GM23248 (cell line): ENCODE measurements at places on chromosomes 3 and 15.

DNA sequence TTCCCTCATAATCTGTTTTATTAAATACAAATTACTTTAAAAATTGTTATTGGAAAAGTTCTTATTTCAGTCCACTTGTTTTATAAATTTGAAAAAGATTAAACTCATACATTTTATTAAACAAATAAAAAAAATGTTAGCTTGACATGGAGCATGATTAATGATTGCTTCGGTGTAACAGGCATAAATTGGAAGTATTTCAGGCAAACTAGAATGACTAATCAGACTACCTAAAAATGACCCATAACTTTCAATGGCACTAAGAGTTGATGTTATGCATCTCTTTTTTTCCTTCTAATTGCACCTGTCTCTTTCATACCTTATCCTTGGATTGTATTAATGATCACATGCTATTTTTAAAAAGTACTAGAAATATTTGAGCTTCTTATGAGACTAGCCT is 343.3 kb downstream of the ZNF385D start:
- DNase-seq, result no peak

DNA sequence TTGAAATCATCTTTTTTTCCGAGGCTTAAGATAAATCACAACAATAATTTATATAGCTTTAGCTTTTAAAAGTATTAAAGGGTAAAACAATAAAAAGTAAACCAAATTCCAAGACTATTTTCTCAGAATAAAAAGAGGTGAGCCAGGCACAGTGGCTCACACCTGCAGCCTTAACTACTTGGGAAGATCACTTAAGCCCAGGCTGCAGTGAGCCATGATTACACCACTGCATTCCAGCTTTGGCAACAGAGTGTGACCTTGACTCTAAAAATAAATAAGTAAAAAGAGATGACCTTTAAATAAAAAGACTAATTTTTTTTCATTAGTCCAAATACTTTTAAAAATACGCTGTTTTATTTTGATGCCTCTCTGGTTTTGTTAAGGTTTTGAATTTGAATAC is 54.4 kb downstream of the C3orf80 start:
- no peak for DNase-seq

GRCh38 chr3:132926098-132926497 is 112.1 kb upstream of the TMEM108 start:
- no peak for DNase-seq

DNA sequence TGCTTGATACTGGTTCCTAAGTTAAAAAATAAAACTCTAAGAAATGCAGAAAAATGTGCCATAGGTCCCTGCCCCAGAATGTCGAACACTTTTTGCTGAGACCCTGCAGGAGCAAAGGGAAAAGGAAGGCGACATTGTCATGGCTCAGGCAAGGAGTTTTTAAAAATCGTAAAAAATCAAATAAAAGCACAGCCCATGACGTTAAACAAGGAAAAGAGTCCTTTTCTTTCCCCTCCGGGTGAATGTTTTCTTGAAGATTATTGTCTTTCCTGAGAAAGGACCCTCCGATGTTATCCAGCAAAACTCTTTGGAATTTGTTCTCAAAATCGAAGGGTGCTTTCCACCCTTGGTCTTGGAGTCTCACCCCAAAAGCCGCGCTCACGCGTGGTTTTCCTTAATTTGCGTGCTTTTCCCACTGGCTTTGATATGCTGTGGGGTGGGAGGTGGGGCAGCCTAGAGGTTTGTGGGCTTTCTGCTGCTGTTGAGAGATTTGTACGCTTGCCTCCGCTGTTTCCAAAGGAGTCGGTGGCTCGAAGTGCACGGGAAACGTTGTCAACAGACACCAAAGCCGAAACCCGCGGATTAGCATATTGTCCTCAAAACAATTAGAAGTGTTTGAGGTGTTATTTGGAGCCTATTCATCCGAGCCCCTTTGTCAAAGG is 2.9 kb downstream of the SOX14 start:
- no peak for DNase-seq

GRCh38 chr15:47415539-47415971 is 301.8 kb upstream of the SEMA6D start:
- DNase-seq, result peak; percentile 5

DNA sequence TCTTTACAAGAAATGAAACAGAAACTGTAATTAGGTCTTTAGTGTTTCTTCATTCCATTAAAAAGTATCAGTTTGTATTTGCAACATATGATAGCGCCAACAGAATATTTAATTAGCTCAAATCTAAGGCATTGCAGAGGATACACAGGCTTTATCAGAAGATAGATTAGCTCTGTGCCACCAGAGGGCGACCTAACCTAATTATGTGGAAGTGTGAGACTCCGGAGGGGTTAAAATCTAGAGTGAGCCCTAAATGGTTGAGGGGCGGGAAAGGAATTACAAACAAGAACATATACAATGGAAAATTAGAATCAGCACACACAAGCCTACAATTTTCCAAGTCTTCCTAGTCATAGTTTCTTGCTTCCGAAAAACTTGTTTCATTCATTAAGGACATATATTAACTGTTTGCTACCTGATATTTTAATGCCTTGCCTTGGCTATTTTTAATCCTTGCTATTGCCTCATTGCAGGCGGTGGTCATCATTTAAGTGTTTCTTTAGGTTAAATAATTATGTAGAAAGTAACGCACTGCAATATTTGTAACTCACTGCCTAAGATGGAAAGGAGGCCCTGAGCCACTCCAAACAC is 18.0 kb upstream of the RYR3 start:
- peak; percentile 73 for DNase-seq

DNA sequence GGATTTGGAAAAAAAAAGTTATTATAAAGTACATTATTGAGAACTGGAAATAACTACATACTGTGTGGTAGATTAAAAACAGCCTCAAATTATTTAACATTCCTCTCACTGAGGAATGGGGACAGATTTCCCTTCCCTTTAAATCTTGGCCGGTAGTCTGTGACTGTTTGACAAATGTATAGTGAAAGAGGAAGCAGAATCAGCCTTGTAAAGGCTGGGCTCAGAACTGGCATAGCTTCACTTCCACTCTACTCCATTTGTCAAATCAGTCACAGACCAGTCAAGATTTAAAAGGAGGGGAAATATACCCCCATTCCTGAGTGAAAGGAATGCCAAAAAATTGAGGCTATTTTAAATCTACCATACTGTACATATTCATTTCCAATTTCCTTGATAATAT is 18.2 kb upstream of the B4GALT4 start:
- no peak for DNase-seq

- DNase-seq, result no peak
These were observed 9.0 kb downstream of the IGDCC4 start for GRCh38 chr15:65413760-65414144.

DNA sequence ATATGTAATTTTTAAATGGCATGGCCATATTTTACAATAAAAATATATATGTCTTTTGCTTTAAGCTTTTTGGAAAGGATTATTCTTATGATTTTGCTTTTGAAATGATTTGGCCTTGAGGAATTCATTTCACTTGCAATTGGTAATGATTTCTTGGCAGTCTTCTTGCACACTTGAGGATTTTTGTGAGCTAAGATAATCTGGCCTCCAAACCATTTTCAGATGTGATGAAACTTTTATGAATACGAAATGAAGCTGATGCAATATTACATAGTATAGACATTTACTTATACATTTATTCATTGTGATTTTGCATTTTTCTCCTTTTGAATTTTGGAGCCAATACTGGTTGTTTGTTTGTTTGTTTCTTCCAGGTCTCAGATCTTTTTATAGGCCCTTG is 6.4 kb upstream of the SH2D7 start:
- DNase-seq, result peak; percentile 91

GRCh38 chr3:66400411-66401156 is 100.2 kb downstream of the LRIG1 start:
- no peak for DNase-seq

DNA sequence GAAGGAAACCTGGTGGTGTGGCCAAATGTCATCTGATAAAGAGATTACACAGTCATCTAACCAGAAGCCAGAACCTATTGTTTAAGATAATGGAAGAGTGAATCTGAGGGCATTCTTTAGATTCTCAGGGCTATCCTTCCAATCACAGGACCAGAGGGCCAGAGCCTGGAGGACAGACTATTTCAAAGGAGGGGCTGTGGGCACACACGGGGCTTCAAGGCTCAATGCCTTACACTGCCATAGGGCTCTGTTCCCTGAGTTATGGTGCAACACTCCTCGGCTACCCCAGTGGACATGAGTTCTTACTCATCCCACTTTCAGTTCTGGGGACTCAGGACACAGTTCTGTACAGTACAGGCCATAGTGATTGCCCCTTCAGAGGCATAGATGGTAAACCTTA is 343.9 kb upstream of the ALCAM start:
- no peak for DNase-seq

DNA sequence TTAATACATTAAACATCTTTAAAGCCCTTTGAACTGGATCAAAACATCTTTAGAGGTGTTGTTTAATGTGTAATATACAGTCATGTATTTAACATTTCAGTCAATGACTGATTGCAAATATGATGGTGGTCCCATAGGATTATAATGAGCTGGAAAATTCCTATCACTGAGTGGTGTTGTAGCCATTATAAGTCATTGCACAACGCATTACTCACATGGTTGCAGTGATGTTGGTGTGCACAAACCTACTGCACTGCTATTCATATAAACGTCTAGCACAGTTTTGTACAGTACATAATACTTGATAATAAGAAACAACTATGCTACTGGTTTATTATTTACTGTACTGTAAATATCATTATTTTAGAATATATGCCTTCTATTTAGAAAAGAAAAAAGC is 75.6 kb downstream of the DTWD1 start:
- DNase-seq, result peak; percentile 70

- no peak for DNase-seq
These were observed 29.0 kb downstream of the TMCC1 start for GRCh38 chr3:129864519-129864918.

GRCh38 chr3:60226912-60227311 is 1024.3 kb downstream of the FHIT start:
- no peak for DNase-seq

DNA sequence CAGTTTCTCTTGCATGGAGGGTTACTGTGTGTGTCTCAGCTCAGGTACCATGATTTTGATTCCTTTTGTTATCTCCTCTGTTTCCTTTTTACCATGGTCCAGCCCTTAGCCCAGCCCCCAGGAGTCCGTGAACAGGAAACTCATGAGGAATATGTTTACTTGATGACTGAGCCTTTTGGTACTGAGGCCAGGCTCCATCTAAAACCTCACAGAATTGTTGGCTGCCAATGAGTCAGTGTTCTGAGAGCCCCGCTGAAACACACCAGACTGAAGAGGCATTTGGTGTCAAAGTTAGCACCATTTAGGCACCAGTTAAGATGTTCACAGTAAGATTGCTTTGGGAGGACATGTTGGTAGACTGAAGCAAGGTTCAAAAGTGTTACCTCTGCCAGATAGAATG is 80.9 kb downstream of the DGKG start:
- DNase-seq, result peak; percentile 91

DNA sequence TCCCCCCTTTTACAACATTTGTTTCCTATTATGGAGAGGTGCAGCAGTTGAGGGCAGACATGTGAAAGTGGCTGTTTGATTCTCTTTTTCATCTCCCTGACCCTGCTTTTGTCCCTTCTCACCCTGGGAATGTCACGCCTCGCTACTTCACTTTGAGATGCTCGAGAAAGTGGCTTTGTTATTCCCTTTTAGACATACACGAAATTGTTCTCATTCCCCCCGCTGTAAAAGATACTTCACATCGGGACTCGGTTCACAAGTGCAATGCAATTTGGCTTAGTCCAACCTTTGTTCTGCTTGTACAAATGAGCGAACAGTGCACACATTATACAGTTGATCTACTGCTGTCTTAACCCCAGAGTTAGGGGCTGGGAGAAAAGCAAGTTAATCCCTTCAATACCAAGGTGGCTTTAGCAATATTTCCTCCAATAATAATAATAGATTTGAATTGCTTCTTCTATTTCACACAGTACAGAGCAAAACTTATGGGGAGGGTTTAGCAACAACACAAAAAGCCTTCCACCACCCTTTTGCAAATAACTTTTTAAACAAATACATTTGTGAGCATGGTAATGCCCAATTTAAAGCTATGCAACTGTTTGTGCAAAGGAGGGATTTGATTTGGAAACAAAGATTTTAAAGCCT is 5.7 kb upstream of the FOXB1 start:
- no peak for DNase-seq

- DNase-seq, result no peak
These were observed 147.2 kb upstream of the WNT5A start for GRCh38 chr3:55634345-55634744.

DNA sequence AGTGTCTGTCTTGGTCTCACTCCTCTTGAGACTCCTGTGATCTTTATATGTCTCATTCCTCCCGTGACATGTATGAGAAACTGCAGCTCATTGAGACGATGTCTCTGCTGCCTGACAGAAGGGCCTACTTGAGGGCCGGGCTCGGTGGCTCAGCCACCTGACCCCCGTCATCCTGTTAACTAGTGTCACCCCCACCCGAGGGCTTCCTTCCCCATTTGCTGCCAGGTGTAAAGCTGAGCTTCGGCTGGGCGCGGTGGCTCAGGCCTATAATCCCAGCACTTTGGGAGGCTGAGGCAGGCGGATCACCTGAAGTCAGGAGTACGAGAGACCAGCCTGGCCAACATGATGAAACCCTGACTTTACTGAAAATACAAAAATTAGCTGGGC is 12.7 kb downstream of the SEMA4B start:
- no peak for DNase-seq
